ENCODE measurements at places on chromosomes 7 and 10.
A peak's percentile ranks its signal among the peaks of the same experiment; 100 is the strongest.

DNA sequence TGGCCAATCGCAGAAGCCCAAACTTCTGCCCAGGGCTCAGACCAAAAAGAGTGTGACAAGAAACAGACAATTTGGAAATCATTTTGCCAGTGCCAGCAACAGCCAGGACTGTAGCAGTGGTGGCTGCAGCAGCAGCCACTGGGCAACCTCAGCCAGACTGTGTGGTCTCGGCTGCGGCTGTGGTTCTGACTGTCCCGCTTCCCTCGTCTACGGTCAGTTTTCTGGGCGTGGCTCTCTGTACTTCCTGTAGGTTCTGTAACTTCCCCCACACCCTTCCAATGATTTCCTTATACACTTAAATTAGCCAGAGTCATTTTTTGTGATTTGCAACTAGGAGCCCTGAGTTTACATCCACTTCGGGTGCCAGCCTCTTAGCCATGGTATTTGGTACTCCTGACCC is 39.9 kb downstream of the CYTH3 start:
- DNase-seq: peak; percentile 62

DNA sequence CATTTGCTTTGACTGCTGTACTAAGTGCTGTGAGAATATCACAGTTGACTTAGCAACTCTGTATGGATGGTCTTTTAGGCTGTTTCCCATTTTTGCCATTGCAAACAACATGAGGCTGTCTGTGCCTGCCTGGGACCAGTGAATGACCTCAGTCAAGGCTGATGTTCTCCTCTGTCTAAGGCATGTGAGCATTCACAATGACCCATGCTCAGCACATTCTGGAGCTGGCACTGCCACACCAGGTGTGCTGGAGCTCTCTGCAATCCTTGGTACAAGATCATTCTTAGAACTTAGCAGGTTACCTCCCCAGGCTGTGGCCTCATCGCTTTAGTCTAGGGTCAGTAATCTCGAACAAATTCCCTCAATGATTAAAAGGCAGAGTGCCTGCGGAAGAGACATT is 61.9 kb downstream of the SH3PXD2A start:
- DNase-seq: peak; percentile 7

DNA sequence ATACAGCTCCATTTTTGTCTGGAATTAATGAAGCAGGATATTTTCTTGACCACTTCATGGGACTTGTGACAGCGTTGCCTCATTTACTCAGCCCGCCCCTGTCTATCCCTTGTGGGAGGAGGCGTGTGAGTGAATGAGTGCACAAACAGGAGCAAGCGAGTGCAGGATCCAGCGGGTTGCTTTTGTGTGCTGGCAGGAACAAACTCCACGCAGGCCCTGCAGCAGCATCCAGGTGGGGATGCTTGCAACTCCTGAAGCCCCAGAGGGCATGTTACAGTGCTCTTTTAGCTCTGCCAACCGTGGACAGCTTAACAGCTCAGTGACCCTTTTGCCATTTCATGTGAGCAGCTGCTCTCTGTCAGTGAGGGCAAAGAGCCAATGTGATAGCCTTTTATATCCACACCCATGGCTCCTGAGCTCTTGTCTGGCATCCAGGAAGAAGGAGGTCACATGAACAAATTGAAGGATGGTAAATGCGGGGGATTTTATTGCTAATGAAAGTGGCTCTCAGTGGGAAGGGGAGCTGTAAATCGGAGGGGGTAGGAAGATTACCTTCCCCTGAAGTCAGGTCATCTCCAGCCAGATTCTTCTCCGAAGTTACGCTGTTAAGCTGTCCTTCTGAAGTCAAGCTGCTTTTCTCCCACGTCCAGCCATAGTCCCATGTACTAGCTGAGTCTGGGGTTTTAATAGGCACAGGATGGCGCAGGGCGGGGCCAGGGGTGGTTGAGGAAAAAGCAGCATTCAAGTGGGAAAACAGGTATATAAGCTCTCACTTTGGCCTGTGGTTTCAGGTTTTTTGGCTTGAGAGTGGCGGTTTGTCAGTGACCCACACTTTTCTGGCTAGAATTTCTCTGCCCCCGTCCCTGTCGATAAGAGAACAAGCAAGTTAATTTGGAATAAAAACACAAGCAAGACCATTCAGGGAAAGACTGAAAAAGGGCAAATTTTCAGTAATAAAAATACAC is 714.7 kb upstream of the MBL2 start:
- no peak for DNase-seq

GRCh38 chr7:29204491-29205272 is 10.1 kb downstream of the CHN2 start:
- DNase-seq: no peak

GRCh38 chr10:110009736-110010475 is 2.1 kb downstream of the ADD3 start:
- no peak for DNase-seq
